Right hindlimb (tissue), 1 donor: ENCODE measurements at places on chromosomes 6 and 20.

GRCh38 chr6:35688605-35689322 lies at the start of gene FKBP5:
FKBP5 (minus strand) TSS chr6:35688915; CDS start chr6:35642824, 46,091 bp downstream.
- DNase-seq = peak; percentile 93

DNA sequence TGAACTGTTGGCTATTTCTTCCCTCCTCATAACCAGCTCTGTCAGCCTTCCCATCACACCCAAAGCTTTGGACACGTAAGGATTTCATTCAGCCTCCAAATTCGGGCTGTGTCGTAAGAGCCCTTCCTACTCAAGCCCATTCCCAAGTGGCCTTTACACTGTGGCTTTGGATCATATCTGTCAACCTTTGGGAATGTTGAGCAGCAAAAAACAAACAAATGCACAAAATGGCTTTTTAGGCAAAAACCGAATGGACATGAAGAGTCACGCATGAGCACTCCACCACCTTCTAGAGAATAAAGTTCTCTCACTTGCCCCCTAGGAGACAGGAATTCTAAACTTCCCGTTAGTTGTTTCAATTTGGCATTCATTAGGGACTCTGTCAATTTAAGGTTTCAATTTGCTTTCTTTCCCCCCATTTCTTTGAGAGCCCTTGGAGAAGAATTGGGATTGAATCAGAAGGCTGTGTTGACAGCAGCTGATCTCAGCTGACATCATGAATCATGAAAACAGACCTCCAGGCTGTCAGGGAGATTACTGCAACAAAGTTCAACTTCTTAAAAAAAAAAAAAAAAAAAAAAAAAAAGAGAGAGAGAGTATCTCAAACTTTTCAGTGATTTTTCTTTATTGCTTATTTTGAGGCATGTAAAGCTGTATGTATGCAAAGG lies 110.3 kb downstream of the BCAS1 start:
- no peak for DNase-seq

DNA sequence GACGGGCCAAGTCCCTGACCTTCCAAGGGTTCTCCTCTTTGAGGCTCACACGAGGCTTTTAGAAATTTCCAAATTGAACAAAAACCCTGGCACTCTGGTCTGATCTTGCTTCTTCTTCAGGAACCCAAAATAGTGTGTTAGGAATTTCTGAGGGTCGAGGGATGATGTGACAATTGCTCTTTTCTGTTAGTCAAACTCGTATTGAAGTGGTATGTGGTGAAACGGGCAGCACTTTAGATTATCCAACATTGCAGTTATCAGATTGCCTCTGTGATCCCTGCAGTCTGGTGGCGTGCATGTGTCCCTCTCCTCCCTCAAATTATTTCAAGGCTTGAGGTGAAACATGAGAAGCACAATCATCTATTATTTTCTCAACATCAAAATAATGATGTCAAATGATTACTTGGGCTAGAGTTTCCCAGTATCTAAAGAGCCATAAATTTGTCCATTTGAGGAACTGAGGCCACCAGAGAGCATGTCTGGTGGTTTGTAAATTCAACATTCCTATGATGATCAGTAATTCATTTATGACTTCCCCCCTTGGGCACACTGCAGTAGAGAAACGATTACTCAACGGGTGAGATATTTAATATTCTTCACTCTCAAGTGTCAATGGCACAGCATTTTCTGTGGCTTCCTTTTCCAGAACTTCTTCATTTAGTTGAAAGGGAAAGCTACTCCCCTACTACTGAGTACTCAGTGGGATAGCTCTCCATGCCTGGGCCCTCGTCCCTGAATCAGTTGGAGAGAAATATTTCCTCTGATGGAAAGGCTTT lies 308.6 kb upstream of the MAP3K7 start:
- no peak for DNase-seq

- DNase-seq = no peak
Observed at GRCh38 chr6:143778926-143779325, 64.2 kb upstream of the LTV1 start.

GRCh38 chr6:52360601-52361413 lies 1.1 kb upstream of the PAQR8 start:
- no peak for DNase-seq

- DNase-seq = peak; percentile 77
Observed at GRCh38 chr20:31712564-31713311, 9.9 kb downstream of the BCL2L1 start.

DNA sequence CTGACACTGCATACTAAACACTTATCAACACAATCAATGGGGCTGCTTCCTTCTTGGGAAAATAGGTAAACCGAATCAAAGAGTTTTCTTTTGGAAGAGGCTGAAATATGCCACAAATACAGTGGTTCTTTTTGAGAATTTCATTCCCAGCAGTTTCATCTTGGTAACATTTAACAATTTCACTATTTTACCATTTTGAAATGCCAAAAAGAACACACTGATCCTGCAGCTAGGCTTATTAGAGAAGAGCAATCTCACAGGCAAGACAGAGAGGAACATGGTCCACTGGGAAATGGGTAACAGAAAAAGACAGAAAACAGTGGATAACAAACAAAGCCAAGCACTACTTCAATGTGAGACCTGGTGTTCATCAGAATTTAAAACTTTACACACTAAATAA lies 2.5 kb downstream of the CNR1 start:
- no peak for DNase-seq

- no peak for DNase-seq
Observed at GRCh38 chr6:94272327-94272726, 853.0 kb upstream of the EPHA7 start.

DNA sequence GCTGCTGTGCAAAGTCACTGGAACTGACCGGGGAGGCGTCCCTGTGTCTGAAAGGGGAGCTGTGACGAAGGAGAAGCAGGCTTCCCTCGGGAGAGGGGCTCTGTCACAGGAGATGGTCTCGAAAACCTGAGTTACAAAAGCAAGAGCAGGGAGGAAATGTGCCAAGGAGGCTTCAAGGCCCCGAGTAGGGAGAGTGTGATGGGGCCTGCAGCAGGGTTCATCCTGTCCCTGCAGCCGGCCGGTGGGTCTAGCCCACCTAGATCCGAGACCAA lies 16.7 kb downstream of the DYNLT1 start:
- DNase-seq = no peak

- no peak for DNase-seq
Observed at GRCh38 chr6:20341096-20341495, 60.6 kb upstream of the E2F3 start.

GRCh38 chr6:43890197-43891062 lies 120.4 kb downstream of the VEGFA start:
- DNase-seq = no peak

DNA sequence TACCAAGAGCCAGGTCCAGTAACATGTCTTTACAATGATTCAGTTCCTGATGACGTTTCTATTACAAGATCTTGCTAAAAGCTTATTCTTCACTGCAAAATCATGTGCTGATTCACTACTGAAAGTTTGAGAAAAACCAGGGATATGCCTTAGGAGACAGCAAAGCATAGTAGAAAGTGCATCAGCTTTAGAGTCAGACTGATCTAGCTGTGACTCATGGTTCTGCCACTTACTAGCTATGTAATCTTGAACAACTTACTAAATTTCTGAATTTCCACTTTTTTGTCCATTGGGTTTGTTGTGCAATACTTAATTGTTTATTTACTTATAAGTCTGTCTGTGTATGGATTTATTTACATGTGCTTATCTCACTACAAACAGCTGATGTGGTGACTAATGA lies 198.5 kb upstream of the RSPO3 start:
- DNase-seq = no peak

DNA sequence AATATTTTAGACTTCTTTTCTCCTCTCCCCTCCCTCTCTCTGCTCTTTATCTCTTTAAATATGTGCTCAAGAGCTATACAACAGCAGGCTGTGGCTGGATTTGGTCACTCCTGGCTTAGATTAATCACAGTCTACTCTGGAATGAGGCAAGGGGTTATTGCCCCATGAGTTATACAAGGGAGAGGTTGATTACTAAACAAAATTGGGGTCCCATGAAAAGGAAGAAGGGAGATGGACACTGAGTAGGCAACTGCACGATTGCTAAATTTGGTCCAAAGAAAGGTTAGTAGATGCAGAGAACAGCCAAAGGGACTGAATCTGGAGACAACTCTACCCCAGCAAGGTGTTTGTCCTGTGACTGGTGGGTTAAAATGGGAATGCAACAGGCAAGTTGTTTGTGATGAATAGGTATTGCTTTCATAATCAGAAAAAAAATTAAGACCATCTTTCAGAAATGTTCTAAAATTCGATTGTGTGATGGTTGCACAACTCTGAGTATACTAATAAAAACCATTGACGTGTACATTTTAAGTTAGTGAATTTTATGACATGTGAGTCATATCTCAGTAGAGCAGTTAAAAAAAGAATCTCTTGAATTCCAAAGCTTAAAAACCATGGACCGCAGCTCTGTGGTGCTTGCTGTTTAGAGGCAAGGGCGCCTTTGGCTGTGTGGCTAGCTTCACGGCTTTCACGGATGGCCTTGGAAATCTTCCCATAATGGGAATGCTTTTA lies 57.1 kb downstream of the KIZ start:
- no peak for DNase-seq

- DNase-seq = no peak
Observed at GRCh38 chr20:21498635-21499034, 15.2 kb downstream of the NKX2-2 start.

DNA sequence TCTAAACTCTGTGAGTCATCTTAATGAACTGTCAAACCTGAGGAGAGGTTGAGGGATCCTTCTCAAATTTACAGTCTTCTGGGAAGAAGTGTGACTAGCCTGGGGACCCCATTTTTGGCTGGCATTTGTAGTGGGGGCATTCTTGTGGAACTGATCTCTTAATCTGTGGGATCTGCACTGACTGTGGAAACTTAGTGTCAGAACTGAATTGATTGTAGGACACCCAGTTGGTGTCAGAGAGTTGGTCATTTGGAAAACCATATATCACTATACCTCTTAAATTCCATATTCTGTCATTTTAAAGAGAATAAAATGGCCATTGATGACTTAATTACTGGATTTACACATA lies 48.3 kb downstream of the LAMA4 start:
- no peak for DNase-seq
